T-helper 1 cell (primary cell): ENCODE measurements at places on chromosomes 6 and 20.

DNA sequence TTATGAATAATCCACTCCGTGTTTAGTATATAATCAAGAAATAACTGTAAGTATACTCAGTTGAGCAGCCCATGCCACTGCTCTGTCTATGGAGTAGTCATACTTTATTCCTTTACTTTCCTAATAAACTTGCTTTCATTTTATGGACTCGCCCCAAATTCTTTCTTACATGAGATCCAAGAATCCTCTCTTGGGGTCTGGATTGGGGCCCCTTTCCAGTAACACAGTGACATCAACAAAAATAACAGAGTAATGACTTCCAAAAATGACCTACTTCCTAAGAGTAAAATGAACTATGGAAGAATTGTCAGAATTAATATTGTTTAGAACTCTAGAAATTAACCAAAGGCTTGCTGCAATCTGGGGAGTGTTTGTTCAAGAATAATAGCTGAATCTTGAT lies 8.8 kb downstream of the OR2H1 start:
- DNase-seq = no peak

DNA sequence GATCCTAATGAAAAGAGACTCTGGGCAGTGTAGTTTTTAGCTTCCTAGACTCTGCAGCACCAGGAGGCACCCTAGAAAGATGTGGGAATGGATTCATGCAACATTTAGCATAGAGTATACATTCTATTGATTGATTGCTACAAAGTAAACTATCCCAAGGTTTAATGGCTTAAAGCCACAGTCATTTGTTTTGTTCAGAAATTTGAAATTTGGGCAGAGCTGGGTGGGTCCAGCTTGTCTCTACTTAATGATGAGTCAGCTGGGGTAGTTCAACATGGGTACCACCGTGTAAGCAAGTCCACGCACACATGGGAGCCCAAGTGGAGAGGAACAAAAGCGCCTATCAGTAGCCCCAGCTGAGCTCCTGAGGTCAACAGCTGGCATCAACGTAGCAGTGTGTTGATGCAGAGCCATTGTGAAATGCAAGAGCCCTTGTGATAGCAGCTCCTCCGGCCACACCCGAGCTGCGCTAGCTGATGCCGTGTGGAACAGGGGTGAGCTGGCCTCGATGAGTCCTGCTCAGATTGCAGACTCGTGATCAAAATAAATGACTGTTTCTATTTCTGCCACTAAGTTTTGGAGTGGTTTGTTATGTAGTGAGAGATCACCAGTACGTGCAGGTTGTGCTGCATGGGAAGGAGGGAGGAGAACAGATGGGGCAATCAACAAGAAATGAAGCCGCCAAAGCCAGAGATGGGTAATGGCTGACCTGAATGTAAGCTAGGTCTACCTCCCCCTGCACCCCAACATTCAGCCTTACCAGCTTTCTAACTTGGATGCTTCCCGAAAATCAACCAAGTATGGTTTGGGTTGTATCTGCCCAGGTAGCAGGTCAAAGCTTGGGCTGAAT lies 45.7 kb upstream of the TRAF3IP2 start:
- no peak for DNase-seq

- no peak for DNase-seq
Observed at GRCh38 chr6:128149796-128150195, 248.9 kb upstream of the THEMIS start.

- DNase-seq = no peak
Observed at GRCh38 chr6:89690944-89691324, 52.4 kb upstream of the LYRM2 start.

DNA sequence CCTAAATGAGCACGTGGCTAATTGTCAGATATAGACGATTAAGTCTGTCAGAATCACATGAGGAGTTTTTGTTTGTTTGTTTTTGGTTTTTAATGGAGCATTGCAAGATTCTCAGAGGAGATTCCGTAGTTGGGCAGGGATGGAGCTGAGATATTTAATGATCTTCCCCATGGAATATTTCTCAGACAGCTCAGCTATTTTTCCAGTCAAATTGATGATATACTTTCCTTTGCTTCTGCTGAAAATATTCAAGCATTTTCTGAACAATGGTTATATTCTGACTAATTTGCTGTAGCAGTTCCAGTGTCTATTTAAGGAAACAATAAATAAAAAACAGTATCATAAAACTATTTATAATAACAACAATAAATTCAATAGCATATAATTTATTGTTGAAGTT lies 348.4 kb downstream of the KIF16B start:
- DNase-seq = no peak

DNA sequence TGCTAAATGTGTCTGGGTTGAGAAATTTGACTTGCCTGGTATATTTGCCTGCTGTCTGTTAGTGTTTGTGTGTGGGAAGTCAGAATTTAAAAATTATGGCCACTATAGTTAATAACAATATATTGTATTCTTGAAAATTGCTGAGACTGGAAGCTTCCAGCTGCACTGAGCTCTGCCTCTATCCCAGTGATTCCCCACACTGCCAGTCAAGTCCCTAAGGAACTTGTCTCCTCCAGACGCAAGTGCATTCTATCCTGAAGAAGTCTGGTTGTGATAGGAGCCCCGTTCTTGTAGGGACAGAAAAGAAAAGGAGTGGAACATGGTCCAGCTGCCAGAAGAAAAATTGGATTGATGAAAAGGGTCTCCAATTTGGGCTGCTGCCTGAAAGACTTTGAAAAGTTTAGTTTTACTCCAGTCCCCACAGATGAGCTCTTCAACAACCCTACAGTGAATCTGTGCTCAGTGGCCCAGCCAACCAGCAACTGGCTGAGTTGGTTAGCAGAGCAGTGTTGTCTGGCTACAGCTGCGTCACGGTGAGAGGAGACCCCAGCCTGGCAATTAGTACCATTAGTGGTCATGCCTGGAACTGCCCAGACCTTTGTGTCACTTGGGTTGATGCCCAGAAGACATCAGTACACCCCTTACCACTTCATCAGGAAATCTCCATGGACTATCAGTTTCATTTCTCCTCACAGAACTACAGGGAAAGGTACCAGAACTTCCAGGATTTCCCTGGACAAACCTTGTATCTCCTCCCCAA lies 183.1 kb upstream of the MCHR2 start:
- no peak for DNase-seq

DNA sequence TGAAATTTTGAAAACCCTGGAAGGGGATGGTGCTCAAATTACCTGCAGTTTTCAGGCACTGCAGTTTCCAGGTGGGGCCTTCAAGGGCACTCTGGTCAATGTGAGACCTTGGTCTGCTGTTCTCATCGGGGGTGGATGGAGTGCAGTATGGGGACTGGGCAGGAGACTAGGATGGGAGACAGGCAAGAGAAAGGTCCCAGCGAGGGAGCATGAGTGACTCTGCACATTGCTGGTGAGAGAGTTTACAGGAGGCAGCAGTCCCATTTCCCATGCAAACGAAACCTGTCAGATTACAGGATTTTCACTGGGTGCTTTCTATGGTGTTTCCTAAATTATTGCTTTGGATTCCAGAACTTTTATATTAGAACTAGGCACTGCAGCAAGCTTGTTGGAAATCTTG lies 73.5 kb upstream of the DTNBP1 start:
- DNase-seq = no peak

DNA sequence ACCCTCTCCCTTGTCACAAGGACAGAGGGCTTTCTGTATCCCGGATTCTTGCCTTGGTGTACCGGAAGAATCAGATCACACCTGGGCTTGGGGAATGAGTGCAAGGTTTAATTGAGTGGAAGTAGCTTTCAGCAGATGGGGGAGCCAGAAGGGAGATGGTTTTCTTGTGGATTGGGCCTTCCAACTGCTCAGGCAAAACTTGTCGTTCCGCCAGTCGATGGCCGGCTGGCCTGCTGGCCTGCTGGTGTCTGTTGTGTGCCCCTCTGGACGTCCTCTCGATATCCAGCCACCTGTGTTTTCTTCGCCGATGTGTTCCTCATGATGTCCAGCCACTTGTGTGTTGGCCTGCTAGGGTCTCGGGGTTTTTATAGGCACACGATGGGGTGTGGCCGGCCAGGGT lies 168.1 kb downstream of the CDKAL1 start:
- no peak for DNase-seq

- DNase-seq = no peak
Observed at GRCh38 chr6:134123666-134124208, 71.3 kb upstream of the SLC2A12 start.

DNA sequence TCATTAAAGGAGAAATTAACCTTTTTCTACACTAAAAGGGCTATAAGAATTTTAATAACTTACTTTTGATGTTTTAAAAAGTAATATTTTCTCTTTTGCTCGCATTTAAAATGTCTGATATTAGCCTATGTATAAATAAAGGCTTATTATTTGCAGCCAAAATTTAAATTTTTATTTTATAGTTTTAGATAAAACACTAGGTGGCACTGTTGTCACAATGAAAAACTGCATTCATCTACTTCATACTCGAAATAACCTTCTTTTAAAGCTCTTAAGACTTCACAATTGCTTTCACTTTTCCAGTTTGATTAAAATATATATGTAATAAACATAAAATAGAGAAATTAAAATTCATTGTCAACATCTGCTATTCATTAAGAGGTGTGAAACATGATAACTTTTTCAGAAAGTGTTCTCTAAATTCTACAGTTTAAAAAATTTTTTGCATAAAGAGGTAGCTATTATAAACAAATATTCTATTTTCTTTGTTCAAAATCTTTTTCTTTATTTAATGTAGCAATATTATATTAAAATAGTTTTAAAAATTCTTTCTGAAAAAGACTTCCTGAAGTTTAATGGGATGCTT lies 78.8 kb upstream of the DEFB112 start:
- DNase-seq = no peak

- DNase-seq = no peak
Observed at GRCh38 chr6:17506531-17506930, 93.6 kb upstream of the FAM8A1 start.

- DNase-seq = no peak
Observed at GRCh38 chr6:110646419-110646698, 168.9 kb downstream of the CDK19 start.

- no peak for DNase-seq
Observed at GRCh38 chr6:83270971-83271719, 78.0 kb downstream of the RWDD2A start.

DNA sequence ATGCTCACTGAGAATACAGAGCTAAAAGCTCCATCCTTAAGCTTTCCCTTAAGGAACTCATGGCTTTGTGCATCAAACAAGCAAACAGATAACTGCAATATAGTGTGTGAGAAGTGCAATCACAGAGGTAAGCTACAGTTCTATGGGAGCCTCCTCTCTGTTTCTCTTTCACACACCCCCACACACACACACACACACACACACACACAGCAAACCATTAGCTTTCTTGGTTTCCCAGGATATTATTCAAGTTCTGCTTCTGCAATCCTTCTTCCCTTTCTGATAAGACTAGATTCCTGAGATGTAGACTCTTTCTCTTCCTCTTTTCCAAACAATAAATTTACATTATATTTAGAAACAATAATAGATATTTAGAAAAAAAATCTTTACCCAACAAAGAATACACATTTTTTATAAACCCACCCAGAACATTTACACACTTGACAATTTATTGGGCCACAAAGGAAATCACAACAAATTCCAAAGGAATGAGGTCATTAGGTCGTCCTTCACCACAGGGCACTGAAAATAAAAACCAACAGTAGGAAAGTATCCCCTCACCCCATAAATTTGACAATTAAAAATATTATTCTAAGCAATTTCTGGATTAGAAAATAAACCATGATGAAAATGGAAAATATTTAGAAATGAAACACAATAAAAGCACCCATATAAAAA lies 9.3 kb upstream of the GFOD1 start:
- no peak for DNase-seq

DNA sequence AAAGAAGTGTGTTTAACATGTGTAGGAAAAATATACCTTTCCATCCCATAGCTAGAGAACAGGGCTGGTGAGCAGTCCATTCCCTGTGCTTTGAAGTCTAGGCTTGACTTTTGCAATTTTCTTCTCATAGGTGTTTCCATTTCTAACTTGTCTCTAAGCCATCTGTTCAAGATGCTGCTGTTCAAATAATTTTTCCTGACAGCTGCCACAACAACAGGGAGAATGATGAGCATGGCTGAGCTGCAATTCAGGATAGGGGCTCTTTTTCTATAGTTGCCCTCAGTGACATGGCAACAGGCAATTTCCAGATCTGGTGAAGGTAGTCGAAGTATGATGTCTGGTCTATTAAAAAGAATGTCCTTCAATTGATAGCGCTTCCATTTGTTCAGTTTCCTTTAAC lies 103.0 kb upstream of the HS3ST5 start:
- no peak for DNase-seq

DNA sequence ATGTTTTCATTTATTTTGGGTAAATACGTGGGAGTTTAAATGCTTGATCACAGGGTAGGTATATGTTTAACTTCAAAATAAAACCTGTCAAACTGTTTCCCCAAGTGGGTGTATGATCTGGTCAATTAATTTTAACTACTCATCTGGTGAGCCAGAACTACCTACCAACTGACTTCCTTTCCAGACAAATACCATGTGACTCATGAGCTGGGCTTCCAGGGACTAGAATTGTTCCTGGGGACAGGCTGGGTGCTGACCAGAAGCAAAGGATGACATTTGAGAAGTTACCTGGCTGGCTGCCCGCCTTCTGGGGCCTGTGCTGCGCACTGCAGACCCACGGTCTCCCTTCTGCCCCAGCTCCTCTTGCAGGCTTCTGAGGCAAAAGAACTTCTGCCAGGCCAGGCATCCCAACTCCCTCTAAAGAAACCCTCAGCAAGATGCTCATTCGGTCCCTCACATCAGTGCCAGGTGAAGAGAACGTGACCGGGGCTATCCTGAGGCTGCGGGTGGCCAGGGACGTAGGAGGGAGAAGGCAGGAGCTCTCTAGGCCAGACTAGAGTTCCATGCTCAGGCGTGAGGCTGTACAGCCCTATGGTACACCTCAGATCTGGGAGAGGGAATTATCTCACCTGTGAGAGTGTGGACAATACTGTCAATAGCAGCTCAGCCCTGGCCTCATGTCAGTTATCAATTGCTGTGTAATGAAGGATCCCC lies 103.6 kb downstream of the JPH2 start:
- no peak for DNase-seq

GRCh38 chr6:28941684-28942448 lies 18.1 kb upstream of the TRIM27 start:
- DNase-seq = no peak

DNA sequence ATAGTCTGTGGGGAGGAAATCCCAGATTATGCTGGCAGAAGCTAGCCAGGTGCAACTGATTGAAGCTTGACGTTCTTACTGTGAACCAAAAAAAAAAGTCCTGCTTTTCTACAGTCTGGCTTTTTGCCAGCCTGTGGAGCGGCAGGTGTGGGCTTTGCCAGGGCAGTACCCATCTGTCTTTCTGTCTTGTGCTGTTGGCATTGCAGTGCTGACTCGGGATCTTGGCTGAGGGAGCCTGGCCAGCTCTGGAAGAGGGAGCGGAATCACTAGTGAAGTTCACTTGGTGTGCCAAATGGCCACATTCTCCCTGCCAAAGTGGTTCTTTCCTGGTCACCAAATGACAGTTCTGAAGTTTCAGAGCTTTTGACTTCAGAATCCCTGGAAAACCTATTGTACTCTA lies 5.0 kb downstream of the KIF3B start:
- DNase-seq = no peak
